ENCODE measurements at places on chromosomes 4 and X.
A peak's percentile ranks its signal among the peaks of the same experiment; 100 is the strongest.

- DNase-seq, result peak; percentile 62
These were observed 50.7 kb downstream of the SCD5 start for GRCh38 chr4:82747686-82748575.

GRCh38 chrX:18449236-18449635 is 23.8 kb downstream of the CDKL5 start:
- DNase-seq, result no peak

DNA sequence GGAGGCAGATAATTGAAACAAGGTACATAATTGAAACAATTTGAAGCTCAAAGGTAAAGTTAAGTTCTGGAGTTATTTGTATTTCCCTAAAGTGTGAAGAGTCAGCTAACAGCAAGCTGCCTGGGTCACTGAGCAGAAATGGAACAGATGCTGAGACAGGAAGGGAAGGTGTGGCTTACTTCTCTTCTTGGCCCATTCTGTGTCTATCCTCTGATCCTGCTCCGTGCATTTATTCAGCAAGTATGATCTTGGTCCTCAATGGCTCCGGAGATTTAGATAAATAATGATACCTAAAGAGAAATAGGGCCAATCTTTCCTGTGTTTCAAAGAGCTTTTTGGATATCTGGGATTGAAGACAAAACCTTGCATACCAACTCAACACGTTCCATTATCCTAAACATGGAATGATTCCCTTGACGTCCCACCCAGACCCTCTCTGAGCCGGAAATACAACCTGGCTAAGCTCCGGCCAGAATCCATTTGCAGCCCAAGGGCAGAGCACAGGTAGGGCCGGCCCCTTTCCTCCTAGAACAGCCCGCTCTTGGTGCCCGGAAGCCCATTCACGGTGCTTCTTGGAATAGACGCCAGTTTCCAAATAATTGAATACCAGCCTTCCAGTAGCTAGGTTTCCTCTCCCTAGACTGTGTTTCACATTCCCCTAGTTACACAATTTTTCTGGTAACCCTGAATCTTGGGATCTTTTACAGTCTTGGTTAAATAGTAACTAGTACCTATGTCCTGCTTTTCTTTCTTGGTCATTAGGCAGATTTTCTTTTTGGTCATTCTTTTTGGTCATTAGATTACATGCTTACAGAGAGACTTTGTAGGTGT is 211.0 kb downstream of the NWD2 start:
- no peak for DNase-seq

- DNase-seq, result no peak
These were observed 3.3 kb downstream of the CDK16 start for GRCh38 chrX:47221756-47222155.

- no peak for DNase-seq
These were observed 395.9 kb upstream of the EMCN start for GRCh38 chr4:100913685-100914084.

GRCh38 chr4:113073451-113074005 is 24.1 kb downstream of the ANK2 start:
- DNase-seq, result no peak

- no peak for DNase-seq
These were observed 6.7 kb upstream of the RUFY3 start for GRCh38 chr4:70715097-70715496.

DNA sequence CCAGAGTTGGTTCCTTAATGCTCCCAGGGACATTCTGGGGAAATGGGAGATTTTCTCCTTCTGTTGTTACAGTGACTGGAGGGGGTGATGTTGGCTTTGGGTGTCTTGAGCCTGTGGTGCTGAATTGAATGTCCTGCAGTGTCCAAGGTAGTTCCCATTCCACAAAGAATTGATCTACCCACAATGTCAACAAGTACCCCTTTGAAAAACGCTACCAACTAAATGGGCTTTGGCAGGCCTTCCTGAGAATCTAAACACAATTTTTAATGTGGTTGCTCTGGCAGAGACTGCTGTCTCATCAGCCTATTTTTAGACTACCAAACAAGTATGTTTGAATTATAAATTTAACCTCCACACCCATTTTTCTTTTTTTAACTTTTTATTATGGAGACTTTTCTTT is 69.4 kb downstream of the CCKAR start:
- no peak for DNase-seq

- DNase-seq, result no peak
These were observed 282.2 kb upstream of the SLIT2 start for GRCh38 chr4:19969492-19969891.

DNA sequence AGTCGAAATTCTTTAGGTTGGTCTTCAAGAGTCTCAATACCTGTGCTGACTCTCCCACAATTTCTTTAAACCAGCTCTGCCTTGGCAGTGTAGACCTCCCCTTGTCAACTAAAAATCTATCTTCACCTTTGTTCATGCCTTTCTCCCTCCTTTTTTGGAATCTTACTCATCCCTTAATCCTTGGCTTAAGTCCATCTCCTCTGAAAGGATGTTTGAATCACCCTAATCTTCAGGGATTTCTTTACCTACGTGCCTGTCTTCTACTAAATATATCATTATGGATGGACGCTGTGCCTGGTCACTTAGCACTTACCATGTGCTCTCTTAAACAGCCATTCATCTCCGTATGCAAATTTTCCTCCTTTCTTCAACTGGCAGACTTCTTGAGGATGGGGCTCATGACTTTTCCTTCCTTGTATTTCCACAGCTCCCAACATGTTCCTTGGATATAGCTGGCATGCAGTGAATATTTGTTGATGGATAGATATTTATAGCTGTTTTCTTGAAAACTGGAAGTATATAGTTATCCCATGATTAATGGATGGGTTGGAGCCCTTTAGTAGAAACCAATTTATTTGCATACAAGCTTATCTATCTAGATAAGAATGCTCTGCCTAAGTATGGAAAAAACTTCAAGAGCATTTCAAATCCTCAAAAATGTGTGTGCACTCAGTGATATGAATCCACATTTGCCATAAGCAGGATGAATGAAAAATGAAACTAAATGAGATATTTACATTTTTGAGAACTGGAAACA is 166.6 kb downstream of the SPRY1 start:
- DNase-seq, result no peak

DNA sequence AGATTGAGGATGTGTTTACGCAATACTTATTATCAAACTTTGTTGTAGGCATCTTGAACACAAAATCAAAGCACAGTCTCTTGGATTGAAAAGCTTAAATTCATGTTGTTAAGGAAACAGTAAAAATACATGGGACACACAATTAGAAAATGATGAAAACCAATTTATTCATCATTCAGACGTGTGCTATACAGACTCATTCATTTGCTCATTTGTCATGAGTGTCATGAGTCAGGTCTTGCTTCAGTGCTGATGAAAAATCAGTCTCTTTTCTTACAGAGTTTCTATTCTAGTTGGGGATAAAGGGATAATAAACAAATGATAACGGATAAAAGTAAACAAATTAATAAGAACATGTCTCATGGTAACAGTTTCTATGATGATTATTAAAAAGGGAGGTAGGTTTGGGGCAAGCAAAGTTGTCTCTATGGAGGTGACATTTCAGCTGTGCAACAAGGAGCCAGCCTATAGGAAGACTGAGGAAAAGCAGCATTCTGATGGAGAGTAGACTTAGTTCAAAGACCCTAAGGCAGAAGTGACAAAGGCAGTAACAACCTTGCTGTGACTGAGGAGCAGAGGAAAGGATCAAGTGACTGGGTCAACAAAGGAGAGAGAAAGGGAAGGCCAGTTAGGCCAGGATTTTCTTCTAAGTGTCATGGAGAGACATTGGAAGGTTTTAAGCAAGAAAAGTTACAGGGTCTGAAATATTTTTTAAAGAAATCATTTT is 224.0 kb upstream of the HHIP start:
- no peak for DNase-seq

DNA sequence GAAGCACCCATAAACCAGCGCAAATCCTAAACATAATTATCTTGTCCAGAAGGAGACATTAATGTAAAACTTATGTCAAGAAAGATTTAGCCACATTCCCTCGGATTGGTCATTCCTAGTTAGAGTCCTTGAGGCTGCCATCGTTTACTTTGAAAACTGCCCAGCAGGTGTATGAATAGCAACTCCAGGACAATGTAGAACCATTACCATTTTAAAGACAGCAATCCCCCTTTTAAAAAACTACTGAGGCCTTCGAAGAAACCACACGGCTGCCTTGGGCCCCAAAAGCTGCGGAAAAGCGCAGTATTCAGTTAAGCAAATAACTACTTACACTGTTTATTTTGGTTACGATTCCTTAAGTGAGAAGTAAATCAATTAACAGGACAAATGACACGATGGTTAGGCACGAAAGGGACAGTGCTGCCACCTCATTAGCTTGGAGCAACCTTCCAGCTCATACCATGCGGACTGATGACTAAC is 822 bp upstream of the SGMS2 start:
- DNase-seq, result no peak

DNA sequence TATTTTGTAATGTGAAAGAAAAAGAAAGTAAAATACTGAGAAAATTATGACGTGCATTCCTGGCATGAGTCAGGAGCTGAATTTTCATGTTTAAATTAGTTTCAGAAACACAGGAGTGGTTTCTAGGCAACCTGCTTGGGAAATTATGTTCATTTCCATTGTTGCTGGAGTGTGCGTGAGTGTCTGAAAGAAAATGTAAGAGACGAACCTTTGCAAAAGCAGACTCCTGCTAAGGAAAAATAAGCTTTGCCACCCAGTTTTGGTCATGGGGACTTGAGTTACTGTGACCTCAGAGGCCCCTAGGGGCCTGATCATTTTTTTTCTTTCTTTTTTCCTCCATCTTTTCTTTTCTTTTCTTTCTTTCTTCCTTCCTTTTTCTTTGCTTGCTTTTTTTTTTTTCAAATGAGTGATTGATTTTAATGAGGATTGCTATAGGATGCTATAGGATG is 18.8 kb upstream of the CHRNA9 start:
- DNase-seq, result peak; percentile 91

DNA sequence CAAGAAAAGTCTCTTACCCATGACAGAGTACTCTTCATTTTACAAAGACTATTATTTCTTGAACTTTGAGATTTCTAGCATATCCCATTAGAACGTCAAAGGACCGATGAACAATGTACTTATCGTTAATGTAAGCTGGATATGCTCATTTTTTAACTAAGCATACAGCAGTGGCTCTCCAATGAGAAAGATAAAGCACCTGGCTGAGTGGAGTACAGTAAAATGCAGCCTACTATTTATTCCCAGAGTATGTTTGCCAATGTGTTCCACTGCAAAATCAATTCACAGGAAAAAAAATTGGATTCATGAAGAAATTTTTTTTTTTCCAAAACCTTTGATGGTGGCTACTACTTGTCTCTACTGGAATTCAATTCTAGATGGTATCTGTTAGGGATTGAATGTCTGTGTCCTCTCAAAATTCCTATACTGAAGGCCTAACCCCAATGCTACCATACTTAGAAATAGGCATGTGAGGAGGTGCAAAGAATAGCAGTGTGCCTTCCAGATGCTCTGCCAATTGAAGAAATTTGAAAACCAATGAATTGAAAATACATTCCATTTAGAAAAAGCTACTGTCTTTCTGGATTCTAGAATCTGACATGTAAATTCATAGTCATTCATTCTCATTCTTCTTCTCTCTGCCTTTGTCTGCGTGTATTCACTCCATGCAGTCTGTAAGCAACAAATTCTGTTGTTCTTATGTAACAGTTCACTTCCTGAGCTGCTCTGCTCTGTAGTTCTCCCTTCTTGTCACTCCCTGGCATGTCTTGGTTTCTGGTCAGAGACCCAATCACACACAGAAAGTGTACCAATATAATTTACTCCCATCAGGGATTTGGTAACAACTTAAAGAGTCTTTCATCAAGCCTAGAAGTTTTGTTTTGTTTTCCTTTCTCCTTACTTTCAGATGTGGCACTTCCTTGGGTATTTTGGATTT is 61.4 kb downstream of the PAPSS1 start:
- no peak for DNase-seq

DNA sequence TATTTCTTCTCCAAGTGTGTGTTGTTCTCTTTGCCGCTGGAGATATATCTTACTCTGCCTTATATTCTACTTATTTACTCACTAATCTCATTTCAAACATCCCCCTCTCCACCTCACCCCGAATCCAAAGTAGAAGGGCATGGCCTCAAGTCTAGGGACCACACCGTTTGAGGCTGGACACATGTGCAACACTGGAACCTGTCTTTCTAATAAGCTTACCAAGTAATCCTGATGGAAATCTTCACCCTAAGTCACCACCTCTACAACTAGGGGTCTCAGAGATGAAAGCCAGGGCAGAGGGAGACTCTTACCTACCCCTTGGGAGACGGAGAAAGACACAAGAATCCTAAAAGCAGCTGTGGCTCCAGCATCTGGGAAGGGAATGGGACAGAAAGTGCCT is 6.0 kb downstream of the PROM1 start:
- no peak for DNase-seq

- DNase-seq, result no peak
These were observed 6.9 kb upstream of the ARMCX4 start for GRCh38 chrX:101478366-101478765.

GRCh38 chr4:91754716-91755115 is 549.0 kb upstream of the GRID2 start:
- no peak for DNase-seq

GRCh38 chr4:17094159-17094875 is 195.9 kb upstream of the LDB2 start:
- peak; percentile 5 for DNase-seq

- no peak for DNase-seq
These were observed 9.1 kb downstream of the IL13RA1 start for GRCh38 chrX:118736394-118737010.

DNA sequence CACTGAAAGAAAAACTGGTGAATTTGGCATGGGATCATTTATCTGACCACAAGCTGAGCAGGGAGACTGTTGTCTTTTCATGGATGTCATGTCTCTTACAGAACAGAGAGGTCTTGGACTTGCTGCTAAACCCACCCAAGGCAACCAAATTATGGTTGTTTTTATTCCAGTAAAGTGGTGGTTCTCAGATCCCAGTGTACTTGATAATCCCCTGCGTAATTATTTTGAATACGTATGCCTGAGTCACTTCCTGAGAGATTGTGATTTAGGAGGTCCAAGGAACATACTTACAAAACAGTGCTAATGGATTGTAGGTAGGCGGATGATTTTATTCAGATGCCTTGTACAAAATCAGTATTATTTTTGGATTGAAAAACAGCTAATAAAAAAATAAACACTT is 585.6 kb downstream of the IL1RAPL1 start:
- DNase-seq, result no peak

DNA sequence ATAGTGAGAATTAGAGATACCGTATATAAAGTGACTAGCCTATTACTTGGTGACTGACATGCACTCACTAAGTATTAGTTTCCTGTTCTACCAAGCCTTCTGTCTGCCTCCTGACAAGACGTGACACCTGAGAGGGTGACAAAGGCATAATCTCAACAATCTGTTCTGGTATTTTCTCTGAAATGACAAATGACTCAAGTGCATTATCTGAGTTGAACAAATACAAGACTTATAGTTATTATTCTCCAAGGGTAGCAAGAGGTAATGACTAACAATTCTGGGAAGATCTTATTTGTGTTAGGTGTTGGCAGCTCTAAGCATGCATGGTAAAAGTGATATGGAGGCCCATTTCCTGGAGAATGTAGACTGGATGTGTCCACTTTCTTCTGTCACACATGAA is 60.6 kb downstream of the SYTL5 start:
- DNase-seq, result no peak

- DNase-seq, result peak; percentile 49
These were observed 105.4 kb downstream of the GPC3 start for GRCh38 chrX:133880032-133880443.
